Left lung (tissue), 14 donors: ENCODE measurements at places on chromosomes 5 and 9. TPM values are rescaled to one million over a fixed set of nuclear protein-coding genes. Genes with fewer than 3 reads are reported as not detected.
A peak's percentile ranks its signal among the peaks of the same experiment; 100 is the strongest.

Gene PCDHGA9
- 4.6 TPM for total RNA-seq

Gene RMRP
- total RNA-seq: 27,465 TPM

Gene MARCOL
- total RNA-seq: not detected

Gene SLC36A2
- not detected for total RNA-seq

Gene CDKN2B-AS1
- total RNA-seq: 0.58 TPM

Gene CNTNAP3B
- 3.4 TPM for total RNA-seq

Gene GHR
- total RNA-seq: 5.7 TPM

Gene BAAT
- 18.6 TPM for total RNA-seq

Gene PPP2R2B
- total RNA-seq: 0.70 TPM

Gene CER1
- total RNA-seq: not detected

Gene EIF4E1B
- total RNA-seq: not detected

Gene MEIKIN
- 0.85 TPM for total RNA-seq

DNA sequence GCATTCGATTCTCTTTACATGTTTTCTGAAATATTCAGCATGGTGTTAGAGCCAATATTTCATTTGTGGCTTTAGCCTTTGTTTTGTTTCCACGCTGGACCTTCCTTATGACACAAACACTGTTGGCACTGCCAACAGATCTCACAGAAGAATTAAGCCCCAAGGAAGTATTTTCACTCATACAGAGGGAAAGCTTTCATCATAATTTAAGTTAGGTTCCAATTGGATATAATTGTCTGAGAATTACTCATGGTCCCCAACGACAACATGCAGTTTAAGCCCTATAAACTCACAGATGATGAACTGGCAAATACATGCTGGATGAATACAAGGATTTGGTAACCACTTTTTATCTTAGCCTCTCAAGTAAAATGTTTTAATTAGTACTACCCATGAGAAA is 259.5 kb downstream of the EBF1 start:
- no peak for DNase-seq
- H3K4me3 ChIP-seq: no peak overlapping the region

DNA sequence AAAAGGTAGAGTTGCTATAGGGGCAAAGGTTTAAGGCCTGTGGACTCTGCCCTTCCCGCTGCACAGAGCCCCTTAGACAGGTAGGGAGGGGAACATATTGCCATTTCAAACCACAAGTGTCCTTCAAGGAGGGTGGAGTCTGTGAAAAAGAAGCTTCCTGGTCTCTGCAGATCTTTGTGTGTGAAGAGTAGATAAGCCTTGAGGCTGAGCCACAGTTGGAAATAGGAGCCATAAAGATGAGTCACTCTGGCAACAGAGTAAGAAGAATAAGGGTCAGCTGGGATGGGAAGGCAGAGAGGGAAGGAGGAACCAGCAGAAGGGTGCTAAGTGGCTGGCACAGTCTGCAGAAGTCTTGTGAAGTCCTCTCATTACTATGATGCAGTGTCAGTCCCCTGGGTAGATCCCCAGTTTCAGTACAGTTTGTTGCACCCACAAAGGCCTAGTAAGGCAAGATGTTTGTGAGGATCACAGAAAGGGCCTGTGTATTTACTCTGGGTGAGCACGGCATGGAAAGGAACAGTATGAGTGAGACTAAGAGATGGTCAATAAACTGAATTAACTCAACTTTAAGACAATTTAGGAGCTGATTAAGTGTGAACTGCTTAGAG is 18.1 kb downstream of the GRXCR2 start:
- no peak overlapping the region for H3K27ac ChIP-seq
- H3K36me3 ChIP-seq: no peaks in the 10 kb centered on the region
- no peaks in the 10 kb centered on the region for H3K4me1 ChIP-seq
- H3K27me3 ChIP-seq: no peaks in the 10 kb centered on the region

DNA sequence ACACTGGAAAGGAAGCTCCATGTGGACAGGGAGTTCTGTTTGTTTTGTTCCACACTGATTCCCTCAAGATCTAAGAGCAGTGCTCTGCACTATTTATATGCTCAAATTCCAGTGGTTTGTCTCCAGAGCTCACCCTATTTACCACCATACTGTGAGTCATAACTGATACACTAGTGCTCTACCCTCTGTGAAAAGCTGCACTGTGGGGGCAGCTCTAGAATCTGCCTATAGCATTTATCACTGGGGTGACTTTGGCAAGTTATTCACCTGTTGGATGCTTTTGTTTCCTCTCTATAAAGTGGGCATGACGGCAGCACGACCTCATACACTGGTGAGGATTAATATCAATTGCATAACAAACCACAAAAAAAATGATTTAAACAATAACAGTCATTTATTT is 307.8 kb downstream of the NR2F1-AS1 start:
- no peak for DNase-seq
- no peaks in the 10 kb centered on the region for H3K27me3 ChIP-seq
- no peaks in the 10 kb centered on the region for H3K36me3 ChIP-seq
- H3K4me1 ChIP-seq: no peaks in the 10 kb centered on the region
- no peak overlapping the region for H3K27ac ChIP-seq

GRCh38 chr9:119009249-119009648 is 360.0 kb downstream of the BRINP1 start:
- no peaks in the 10 kb centered on the region for H3K27me3 ChIP-seq
- H3K4me1 ChIP-seq: no peaks in the 10 kb centered on the region
- no peak for DNase-seq
- H3K4me3 ChIP-seq: no peak overlapping the region

- no peaks in the 10 kb centered on the region for H3K4me1 ChIP-seq
- H3K4me3 ChIP-seq: no peak overlapping the region
- no peak for DNase-seq
- no peaks in the 10 kb centered on the region for H3K27me3 ChIP-seq
- no peaks in the 10 kb centered on the region for H3K36me3 ChIP-seq
These were observed 139.5 kb upstream of the CYLC2 start for GRCh38 chr9:102855641-102856040.

- H3K36me3 ChIP-seq: peaks cover 13% of the 10 kb centered on the region
- H3K27me3 ChIP-seq: no peaks in the 10 kb centered on the region
- peak overlapping the region; percentile 100 for H3K27ac ChIP-seq
- H3K4me1 ChIP-seq: peaks cover 55% of the 10 kb centered on the region
- DNase-seq: no peak
- peak overlapping the region; percentile 46 for H3K4me3 ChIP-seq
These were observed 133.0 kb downstream of the C9orf50 start for GRCh38 chr9:129487658-129488483.

GRCh38 chr9:137666955-137667670 is 48.3 kb downstream of the EHMT1 start:
- H3K27me3 ChIP-seq: no peaks in the 10 kb centered on the region
- no peak overlapping the region for H3K27ac ChIP-seq
- H3K4me3 ChIP-seq: no peak overlapping the region
- peaks cover 12% of the 10 kb centered on the region for H3K36me3 ChIP-seq
- DNase-seq: no peak

DNA sequence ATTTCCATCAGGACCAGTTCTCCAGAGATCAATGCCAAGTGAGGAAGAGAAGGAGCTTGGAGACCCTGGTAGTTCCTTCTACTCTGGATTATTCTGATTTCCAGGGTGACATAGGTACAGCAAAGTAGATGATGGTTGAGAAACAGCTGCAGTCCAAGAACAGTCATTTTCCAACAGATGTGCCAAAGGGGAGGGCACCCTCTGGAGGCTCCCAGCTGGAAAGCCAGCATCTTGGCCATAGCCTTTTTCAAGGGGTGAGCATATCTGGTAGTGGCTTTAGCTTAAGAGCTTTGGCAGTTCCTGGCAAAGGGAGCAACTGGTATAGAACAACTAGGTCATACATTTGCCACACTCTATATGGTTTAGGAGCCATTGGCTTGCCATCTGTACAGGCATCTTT is 492.7 kb downstream of the RASEF start:
- no peaks in the 10 kb centered on the region for H3K36me3 ChIP-seq
- H3K4me1 ChIP-seq: no peaks in the 10 kb centered on the region
- no peaks in the 10 kb centered on the region for H3K27me3 ChIP-seq
- DNase-seq: no peak

DNA sequence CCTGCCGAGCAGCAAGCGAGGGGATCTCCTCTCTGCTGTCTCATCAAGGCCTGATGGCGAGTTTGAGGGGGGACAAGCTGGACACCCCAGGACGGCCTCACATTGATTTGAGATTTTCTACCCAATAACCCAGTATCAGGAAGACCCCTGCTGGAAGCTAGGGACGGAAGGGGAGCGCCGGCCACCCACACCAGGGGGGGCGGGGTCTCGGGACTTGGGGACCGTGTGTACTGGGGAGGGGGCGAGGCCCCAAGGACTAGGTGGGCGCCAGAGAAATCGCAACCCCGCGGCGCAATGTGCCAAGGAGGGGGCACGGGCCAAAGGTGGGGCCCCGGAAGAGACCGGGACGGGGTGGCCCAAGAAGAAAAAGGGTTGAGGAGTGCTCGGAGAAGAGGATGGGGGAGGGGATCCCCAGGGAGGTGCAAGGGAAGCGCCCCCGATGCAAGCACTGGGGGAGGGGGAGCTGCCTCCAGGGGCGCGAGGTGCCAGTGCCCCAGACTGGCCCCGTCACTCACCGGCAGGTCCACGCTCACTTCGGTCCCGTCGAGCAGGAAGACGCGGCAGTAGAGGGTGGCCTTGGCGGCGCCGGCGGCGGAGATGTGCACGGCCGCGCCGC is 1.1 kb downstream of the EPB41L4B start:
- peak overlapping the region; percentile 44 for H3K4me3 ChIP-seq
- H3K27me3 ChIP-seq: peaks cover 10% of the 10 kb centered on the region

DNA sequence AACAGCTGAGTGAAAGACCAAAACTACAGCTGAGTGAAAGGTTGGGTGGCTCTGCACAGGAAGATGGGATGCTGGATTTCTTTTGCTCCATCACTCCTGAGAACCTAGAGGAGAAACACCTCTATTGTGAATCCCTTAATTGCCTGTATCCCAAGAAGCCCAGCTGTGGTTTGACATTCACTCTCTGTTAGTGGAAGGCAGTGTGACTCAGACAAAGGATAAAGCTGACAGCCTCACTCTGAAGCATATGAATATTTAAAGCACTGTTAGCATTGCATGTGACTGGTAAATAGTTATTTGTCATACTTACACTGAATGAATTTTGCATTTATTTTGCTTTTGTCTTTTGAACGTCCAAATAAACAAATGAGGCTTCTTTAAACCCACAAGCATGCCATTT is 367.1 kb upstream of the RIOK2 start:
- H3K36me3 ChIP-seq: no peaks in the 10 kb centered on the region
- DNase-seq: no peak
- H3K4me1 ChIP-seq: no peaks in the 10 kb centered on the region
- H3K4me3 ChIP-seq: no peak overlapping the region
- no peaks in the 10 kb centered on the region for H3K27me3 ChIP-seq
- H3K27ac ChIP-seq: no peak overlapping the region

DNA sequence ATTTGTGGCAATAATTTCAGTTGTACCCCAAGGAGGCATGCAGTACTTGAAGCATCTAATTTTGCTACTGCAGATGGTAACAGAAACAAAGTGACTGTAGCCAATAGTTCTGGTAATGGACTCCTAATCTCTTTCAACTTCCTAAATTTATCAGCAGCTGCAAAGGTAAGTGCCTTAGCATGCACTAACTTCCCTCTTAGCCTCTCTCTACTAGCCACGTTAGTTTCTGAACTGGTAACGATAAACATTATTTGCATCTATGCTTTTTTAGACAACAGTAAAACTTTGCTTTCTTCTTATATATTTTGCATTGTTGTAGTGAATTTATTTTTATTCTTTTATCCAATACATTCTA is 6.2 kb upstream of the CKS2 start:
- H3K4me1 ChIP-seq: peaks cover 7% of the 10 kb centered on the region
- peak overlapping the region; percentile 2 for H3K4me3 ChIP-seq
- H3K27me3 ChIP-seq: no peaks in the 10 kb centered on the region
- DNase-seq: no peak

- no peaks in the 10 kb centered on the region for H3K27me3 ChIP-seq
- H3K36me3 ChIP-seq: no peaks in the 10 kb centered on the region
- H3K4me3 ChIP-seq: no peak overlapping the region
These were observed 217.6 kb downstream of the TMEM167A start for GRCh38 chr5:82859451-82860140.

GRCh38 chr5:96986450-96986849 is 50.6 kb downstream of the LNPEP start:
- DNase-seq: no peak
- H3K27me3 ChIP-seq: no peaks in the 10 kb centered on the region
- H3K4me3 ChIP-seq: no peak overlapping the region
- no peaks in the 10 kb centered on the region for H3K4me1 ChIP-seq
- peaks cover 37% of the 10 kb centered on the region for H3K36me3 ChIP-seq
- no peak overlapping the region for H3K27ac ChIP-seq

GRCh38 chr5:57174128-57174889 is 450 bp downstream of the GPBP1 start:
- H3K4me3 ChIP-seq: peak overlapping the region; percentile 91
- peak; percentile 83 for DNase-seq
- H3K4me1 ChIP-seq: peaks cover 23% of the 10 kb centered on the region
- peaks cover 6% of the 10 kb centered on the region for H3K36me3 ChIP-seq
- H3K27me3 ChIP-seq: no peaks in the 10 kb centered on the region

DNA sequence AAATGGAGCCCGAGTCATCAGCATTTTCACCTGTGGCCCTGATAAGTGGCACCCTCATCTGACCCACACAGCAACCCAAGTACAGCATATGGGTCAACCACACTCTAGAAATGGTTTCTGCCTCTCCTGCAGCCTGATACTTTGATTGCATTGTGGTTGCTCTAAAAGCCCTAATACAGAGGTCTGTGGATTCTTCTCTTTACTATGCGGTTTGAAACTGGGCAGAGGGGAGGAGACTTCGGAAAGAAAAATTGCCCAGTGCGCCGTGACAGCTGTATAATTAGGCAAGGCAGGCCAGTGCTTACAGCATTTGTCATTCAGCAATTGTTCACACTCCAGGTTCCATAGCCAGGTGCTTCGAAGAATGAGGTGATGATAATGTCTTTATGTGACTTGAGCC is 361.0 kb downstream of the NFIB start:
- H3K4me1 ChIP-seq: no peaks in the 10 kb centered on the region
- no peaks in the 10 kb centered on the region for H3K27me3 ChIP-seq
- H3K27ac ChIP-seq: no peak overlapping the region
- no peak overlapping the region for H3K4me3 ChIP-seq
- no peaks in the 10 kb centered on the region for H3K36me3 ChIP-seq
- no peak for DNase-seq

DNA sequence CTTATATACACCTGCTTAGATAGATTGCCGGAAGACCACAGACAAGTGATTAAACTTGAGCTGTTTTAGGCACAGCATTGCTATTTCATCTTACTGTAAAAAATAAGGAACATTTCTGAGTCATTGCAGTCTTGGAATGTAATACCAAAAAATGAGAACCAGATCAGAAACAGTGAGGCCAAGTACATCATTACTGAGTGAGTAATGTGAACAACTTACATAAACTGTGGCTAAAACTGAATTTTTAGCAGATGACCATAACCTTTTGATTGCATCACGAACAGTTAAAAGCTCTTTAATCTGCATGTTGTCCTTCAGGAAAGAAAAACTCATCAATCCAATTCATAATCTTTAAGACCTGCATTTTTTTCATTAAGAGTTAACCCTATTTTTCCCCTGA is 157.1 kb upstream of the FGF10 start:
- no peak overlapping the region for H3K27ac ChIP-seq
- no peaks in the 10 kb centered on the region for H3K4me1 ChIP-seq
- H3K4me3 ChIP-seq: no peak overlapping the region
